ENCODE measurements at places on chromosomes 7 and 10. TPM values are rescaled to one million over a fixed set of nuclear protein-coding genes. Genes with fewer than 3 reads are reported as not detected.

Gene ATOH7
- not detected for total RNA-seq

Gene GPNMB
- 58.6 TPM for total RNA-seq

Gene ZNF488
- total RNA-seq: not detected

Gene PODXL
- 0.83 TPM for total RNA-seq

Gene NRG3
- total RNA-seq: not detected
